ENCODE measurements at places on chromosomes 6 and 20.

DNA sequence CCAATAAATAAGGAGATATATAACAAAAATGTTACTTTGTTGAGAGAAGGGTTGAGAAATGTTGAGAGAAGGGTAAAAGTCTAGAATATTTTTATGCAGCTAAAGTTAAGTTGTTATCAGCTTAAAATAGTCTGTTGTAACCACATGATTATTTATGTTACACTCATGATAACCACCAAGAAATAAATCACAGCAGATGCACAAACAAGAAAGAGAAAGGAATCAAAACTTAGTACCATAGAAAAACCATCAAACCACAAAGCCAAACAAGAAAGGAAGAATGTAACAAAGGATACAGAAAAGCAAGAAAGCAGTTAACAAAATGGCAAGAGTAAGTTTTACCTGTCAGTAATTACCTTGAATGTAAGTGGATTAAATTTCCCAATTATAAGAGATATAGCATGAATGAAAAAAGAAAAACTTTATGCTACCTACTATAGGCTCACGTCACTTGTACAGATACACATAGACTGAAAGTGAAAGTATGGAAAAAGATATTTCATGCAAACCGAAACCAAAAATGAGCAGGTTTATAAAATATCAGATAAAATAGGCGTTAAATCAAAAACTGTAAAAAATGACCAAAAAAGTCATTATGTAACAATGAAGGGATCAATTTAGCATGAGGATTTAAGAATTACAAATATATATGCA lies 93.6 kb downstream of the STXBP5 start:
- DNase-seq = no peak

- peak; percentile 93 for DNase-seq
Measured at GRCh38 chr6:159968295-159969203, at the start of gene IGF2R. Gene IGF2R, plus strand, starts transcription at chr6:159969082. Its CDS starts 165 bp downstream, at chr6:159969247.

- DNase-seq = no peak
Measured at GRCh38 chr6:109299776-109300564, 82.3 kb downstream of the CD164 start.

DNA sequence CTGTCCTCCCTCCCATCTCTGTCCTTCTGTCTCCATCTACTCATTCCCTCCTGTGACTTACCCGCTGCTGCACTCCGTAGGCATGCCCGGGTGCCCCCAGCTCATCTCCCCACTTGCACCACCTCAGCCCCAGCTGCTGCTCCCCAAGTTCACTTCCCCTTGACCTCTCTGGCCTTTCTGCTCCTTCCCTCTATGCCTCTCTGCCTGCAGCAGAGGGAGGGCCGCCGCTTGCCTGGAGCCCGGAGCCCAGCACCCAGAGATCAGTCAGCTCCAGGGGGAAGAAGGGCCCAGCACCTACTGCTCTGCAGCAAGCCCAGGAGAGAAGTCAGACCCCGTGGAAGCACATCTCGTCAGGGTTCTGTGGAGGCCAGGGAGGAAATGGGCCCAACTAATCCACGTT lies 97.4 kb downstream of the LRFN2 start:
- DNase-seq = no peak

DNA sequence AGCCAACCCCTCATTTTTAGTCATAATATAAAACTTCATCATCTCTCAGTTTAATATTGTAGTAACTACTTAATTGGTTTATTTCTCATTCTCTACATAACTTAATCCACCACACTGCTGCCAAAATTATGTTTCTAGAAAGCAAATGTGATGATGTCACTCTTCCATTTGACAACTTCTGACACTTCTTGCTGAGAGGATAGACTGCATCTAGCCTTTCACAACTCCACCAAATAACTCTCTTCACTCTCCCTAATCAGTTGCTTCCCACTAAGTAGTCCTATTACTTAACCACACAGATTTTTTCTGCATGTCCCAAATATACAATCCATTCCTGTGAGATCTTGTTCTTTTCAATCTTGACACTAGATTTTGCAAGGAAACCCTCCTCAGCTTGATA lies 951.3 kb downstream of the EPHA7 start:
- DNase-seq = no peak

DNA sequence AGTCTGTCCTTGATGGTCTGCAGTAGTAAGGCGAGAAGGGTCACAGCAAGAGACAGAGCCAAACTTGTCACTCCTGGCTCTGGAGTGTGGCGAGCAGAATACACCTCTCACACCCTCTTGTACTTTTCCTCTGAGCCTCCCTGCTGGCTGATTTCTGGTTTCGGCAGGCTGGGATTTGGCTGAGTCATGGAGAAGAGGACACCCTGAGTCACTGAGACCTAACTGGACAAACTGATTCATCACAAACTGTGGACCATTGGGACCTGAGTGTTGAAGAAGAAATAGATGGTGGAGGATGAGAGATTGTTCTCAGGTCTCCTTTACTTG lies 101.7 kb downstream of the F13A1 start:
- DNase-seq = no peak

DNA sequence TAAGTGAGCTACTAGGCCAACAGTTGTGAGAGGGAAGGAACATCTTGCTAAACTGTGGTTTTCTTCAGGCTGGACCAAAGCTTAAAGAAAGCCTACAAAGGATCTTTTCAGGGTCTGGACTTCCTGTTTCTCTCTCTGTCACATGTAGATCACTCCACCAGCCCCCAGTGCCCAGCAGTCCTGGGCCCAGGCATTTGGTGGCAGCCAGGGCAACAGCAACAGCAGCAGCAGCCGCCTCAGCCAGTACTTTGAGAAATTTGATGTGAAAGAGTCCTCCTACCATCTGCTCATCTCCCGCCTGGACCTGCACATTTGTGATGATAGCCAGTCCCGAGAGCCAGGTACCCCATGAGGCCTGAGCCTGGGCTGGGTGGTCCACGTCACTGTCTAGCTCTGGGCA lies 44.1 kb downstream of the BLTP3A start:
- no peak for DNase-seq

GRCh38 chr6:156862711-156863110 lies 85.5 kb downstream of the ARID1B start:
- no peak for DNase-seq

- no peak for DNase-seq
Measured at GRCh38 chr6:64214373-64214772, 578.8 kb downstream of the PHF3 start.

DNA sequence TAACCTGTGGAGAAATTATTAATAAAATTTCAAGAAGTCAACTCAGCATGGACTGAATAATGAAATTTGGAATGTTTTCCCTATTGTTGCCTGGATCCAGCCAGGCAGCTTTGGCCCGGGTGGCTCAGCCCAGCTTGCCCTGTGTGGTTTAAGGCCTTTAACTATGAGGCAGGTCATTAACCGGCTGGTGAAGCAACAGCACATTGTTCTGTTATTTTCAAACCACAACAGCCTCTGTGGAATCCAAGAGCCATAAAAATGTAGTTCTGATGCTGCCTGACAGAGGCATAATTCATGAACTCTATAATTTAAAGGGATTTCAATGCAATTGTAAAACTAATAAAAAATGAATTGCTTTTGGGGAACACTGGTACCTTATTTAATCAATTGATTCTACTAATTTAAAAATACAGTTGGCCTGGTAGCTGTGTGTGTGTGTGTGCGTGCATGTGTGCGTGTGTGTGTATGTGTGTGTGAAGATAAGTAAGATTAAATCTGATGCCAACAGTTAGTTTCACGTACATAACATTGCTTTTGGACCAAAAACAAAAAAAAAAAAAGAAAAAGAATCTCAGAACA lies 117.7 kb downstream of the RPS12 start:
- DNase-seq = no peak

- no peak for DNase-seq
Measured at GRCh38 chr6:3596766-3597165, 139.9 kb upstream of the SLC22A23 start.

DNA sequence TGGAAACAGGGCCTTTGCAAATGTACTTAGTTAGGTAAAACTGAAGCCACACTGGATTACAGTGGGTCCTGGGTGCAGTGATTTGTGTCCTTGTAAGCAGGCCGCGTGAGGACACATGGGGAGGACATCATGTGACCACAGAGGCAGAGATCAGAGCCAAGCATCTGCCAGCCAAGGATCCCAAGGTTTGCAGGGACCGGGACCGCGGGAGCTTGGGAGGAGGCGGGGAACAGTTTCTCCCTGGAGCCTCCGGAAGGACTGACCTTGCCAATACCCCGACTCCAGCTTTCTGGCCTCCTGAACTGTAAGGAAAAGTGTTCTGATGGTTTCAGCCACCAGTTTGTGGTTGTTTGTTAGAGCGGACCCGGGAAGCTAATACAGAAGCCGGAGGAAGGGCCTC lies 500.9 kb downstream of the PREX1 start:
- DNase-seq = no peak

DNA sequence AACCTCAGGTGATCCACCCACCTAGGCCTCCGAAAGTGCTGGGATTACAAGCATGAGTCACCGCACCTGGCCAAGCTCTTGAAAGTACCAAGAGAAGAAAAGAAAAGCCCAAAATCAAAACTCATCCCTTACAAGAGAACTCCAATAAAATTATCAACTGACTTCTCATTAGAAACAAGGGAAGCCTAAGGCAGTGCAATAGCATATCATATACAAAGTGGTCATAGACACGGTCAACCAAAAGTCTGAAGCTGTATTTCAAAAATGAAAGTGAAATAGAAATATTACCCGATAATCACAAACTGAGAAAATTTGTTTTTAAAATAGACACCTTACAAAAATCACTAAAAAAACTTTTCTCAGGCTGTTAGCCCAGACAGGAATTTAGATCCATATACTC lies 1321.1 kb upstream of the GJE1 start:
- no peak for DNase-seq

Data from NAMALWA (cell line).